ENCODE measurements at places on chromosomes 5 and 9.

DNA sequence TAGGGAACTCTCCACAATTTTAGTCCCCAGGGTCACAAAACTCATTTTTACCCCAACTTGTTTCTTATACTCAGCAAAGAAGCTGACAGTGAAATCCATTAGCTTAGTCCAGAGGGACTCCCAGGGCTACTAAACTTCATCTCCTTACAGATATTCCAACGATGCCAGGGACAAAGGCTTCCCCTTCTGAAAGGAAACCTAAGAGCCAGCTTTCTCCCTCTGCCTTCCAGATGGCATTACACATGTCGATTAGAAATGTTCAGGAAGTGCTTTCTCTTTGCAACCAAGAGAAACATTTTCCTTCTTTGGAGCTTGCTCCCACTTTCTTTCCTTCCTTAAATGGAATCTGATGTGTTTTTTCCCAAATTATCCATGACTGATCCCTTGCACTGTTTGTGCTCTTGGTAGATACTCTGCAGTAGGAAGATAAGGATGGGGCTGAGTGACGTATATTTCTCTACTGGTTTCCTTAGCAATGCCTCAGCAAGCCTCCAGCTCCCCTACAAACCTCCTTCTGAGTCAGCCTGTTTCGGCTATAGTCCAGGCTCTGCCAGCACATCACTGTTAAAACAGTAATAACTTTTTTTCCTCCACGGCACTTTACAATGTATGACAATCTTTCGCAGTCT, 43.0 kb upstream of the HTR4 start:
- DNase-seq: no peak

DNA sequence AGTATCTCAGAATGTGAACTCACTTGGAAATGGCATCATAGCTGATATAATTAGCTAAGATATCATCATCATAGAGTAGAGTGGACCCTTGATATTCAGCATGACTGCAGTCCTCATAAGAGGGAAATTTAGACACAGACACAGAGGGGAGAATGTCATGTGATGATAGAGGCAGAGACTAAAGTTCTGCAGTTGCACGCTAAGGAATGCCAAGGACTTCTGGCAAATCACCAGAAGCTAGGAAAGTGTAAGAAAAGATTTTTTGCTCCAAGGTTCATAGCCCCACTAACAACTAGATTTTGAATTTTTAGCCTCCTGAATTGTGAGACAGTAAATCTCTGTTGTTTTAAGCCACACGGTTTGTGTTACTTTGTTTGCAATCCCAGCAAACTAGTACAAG, 612.6 kb upstream of the ST8SIA4 start:
- no peak for DNase-seq

- no peak for DNase-seq
Measured at GRCh38 chr9:38024036-38024681, 44.9 kb downstream of the SHB start.

- DNase-seq: no peak
Measured at GRCh38 chr9:108836319-108836718, 19.5 kb downstream of the ACTL7B start.

DNA sequence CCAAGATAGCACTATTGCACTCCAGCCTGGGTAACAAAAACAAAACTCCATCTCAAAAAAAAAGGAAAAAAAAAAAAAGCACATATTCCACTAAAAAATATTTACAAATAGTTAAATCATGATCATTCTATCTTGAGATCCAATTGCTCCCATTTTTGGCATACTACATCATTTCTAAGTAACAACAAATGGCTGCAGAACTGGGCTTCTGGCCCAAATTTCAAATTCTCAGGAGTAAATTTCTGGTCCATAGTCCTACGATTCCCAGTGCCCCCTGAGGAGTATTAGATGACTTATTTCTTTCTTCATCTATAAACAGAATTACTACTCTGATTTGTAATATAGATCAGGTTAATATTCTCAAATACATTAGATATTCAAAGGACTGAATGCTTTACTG, 62.1 kb downstream of the CEMIP2 start:
- DNase-seq: no peak

- DNase-seq: no peak
Measured at GRCh38 chr5:174623018-174623417, 101.4 kb upstream of the MSX2 start.

DNA sequence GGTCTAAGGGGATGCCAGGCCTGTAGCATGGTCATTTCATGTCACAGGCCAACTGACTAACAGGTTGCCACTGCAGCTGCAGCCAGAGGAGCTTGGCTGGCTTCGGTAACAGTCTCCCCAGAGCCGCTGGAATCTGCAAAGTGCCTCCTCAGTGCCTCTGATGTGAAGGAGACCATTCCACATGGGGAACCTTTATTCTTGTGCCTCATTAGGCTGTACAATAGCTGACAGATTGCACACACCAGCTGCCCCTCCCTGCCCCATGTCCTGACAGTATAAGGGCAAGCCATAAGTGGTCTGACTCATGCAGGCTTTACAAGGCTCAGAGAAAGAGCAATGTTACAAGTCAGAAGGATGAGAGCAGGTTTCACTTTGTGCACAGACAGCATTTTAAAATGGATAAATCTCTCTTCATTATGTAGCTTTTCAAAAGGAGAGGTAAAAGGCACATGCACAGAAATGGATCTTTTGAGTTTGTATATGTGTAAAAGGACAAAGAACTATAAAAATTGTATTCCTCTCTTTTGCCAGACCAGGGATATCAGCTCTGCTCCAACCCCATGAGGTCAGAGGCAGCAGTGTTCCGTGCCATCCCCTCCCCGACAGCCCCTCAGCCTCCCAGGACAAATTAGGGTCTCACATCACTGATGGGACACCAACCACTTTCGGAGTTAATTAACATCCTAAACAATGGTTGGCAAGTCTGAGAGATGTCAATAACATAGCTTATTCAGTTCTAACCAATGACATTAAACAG, 467.8 kb downstream of the TMEM232 start:
- DNase-seq: no peak
